ENCODE measurements at places on chromosomes 7 and 10. TPM values are rescaled to one million over a fixed set of nuclear protein-coding genes. Genes with fewer than 3 reads are reported as not detected.
A peak's percentile ranks its signal among the peaks of the same experiment; 100 is the strongest.

- DNase-seq, result no peak
- H3K4me3 ChIP-seq, result no peak overlapping the region
- H3K27ac ChIP-seq, result no peak overlapping the region
- peaks cover 7% of the 10 kb centered on the region for H3K36me3 ChIP-seq
These were observed 88.1 kb downstream of the BTAF1 start for GRCh38 chr10:92011560-92012214.

COL17A1 gene
- 56.1 TPM for total RNA-seq

ZNF786 gene
- total RNA-seq, result 6.2 TPM

CLCN1 gene
- total RNA-seq, result 0.29 TPM

SPDYE5 gene
- not detected for total RNA-seq

- H3K36me3 ChIP-seq, result no peaks in the 10 kb centered on the region
- peaks cover 5% of the 10 kb centered on the region for H3K4me1 ChIP-seq
- no peaks in the 10 kb centered on the region for H3K27me3 ChIP-seq
- H3K4me3 ChIP-seq, result no peak overlapping the region
- DNase-seq, result no peak
These were observed 177.3 kb upstream of the TNS3 start for GRCh38 chr7:47759056-47759706.

- H3K4me3 ChIP-seq, result no peak overlapping the region
- no peak overlapping the region for H3K27ac ChIP-seq
- no peaks in the 10 kb centered on the region for H3K4me1 ChIP-seq
- no peaks in the 10 kb centered on the region for H3K27me3 ChIP-seq
- no peaks in the 10 kb centered on the region for H3K36me3 ChIP-seq
These were observed 100.4 kb upstream of the PDGFA start for GRCh38 chr7:620056-620455.

TRIM74 gene
- total RNA-seq, result 0.98 TPM

SPDYE6 gene
- total RNA-seq, result not detected

- H3K4me1 ChIP-seq, result no peaks in the 10 kb centered on the region
- no peaks in the 10 kb centered on the region for H3K36me3 ChIP-seq
- no peaks in the 10 kb centered on the region for H3K27me3 ChIP-seq
- DNase-seq, result no peak
- no peak overlapping the region for H3K4me3 ChIP-seq
These were observed 152.6 kb downstream of the PKD1L1 start for GRCh38 chr7:47795631-47796030.

DNA sequence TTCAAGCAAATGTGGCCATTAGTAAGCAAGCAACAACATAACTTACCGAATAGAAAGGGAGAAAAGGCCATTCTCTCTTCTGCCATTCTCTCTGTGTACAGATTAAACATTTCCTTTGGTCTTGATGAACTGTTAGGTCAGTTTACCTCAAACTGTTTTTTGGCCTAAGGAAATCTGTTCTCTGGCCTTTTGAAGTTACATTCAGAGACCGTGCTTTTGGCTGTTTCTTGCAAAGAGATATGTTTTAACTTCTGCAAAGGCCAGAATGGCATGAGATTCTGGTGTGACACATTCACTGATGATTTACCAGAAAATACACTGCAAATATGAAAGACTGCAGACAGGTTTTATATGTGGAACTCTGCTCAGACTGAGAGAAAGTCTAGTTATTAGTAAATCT lies 22.2 kb downstream of the AHR start:
- no peaks in the 10 kb centered on the region for H3K27me3 ChIP-seq
- no peaks in the 10 kb centered on the region for H3K36me3 ChIP-seq
- peak overlapping the region; percentile 30 for H3K27ac ChIP-seq
- no peak overlapping the region for H3K4me3 ChIP-seq
- H3K4me1 ChIP-seq, result no peaks in the 10 kb centered on the region

- H3K27ac ChIP-seq, result no peak overlapping the region
- no peaks in the 10 kb centered on the region for H3K27me3 ChIP-seq
- H3K4me1 ChIP-seq, result no peaks in the 10 kb centered on the region
- H3K36me3 ChIP-seq, result no peaks in the 10 kb centered on the region
- DNase-seq, result no peak
These were observed 24.6 kb upstream of the PLEKHA1 start for GRCh38 chr10:122349758-122350369.

DNA sequence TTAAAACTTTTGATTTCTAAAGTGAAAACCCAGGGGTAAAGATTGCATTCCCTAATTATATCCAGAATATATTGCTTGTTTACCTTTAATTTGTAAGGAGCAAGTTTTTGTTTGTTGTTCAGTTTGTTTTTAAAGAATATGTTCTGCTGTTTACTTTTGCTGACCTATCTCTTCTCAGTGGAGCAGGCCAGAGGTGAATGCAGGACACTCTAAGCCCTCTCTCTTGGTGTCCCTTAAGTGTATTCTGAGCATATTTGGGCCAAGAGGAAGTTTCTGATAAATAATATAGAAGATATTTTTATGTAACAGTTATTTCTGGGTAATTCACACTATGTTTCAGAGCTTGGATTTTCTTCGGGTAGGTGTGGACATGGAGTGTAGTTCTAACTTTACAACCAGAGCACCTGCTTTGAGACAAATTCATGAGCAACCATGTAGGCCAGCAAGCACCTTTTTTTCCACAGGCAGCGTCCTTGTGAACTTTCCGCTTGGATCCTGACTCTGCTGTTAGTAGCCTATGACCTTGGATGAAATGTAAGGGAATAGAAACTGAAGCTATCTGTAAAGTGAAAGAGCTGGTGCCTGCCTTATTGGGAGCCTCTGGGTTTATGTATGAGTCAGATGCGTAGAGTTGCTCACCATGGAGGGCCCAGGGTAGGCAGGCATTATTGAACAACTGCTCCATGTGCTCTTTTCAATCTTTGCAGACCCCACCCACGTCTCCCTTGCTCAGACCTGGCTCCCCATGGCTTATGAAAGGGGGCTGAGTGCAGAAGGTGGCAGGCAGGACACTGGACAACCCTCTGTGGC lies 16.1 kb downstream of the OGDH start:
- H3K27ac ChIP-seq, result peak overlapping the region; percentile 4
- H3K4me1 ChIP-seq, result no peaks in the 10 kb centered on the region
- no peaks in the 10 kb centered on the region for H3K36me3 ChIP-seq
- DNase-seq, result no peak
- H3K4me3 ChIP-seq, result no peak overlapping the region

Measured in breast epithelium (tissue), 4 donors.